ENCODE measurements at places on chromosomes 4 and X.

- no peak for DNase-seq
Measured at GRCh38 chr4:74084984-74085383, 14.0 kb downstream of the CXCL2 start.

DNA sequence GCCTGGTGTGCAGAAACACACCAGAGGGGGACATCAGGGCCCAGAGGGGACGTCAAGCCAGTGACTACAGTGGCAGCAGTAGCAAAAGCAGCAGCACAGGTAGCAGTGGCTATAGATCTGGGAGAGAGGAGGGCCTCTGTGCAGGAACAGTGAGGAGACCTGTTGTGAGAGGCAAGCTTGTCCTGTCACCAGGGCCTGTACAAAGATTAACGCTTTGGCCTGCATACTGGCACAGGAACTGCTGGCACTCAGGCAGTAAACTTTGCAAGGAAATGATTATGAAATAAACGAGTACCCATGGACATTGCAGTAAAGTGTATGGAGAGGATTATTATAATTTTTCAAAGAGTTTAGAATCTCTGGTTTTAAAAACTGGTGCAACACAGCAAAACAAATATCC lies 5.5 kb upstream of the PHF8 start:
- DNase-seq: no peak

- DNase-seq: no peak
Measured at GRCh38 chrX:11397680-11398079, 104.5 kb downstream of the AMELX start.

DNA sequence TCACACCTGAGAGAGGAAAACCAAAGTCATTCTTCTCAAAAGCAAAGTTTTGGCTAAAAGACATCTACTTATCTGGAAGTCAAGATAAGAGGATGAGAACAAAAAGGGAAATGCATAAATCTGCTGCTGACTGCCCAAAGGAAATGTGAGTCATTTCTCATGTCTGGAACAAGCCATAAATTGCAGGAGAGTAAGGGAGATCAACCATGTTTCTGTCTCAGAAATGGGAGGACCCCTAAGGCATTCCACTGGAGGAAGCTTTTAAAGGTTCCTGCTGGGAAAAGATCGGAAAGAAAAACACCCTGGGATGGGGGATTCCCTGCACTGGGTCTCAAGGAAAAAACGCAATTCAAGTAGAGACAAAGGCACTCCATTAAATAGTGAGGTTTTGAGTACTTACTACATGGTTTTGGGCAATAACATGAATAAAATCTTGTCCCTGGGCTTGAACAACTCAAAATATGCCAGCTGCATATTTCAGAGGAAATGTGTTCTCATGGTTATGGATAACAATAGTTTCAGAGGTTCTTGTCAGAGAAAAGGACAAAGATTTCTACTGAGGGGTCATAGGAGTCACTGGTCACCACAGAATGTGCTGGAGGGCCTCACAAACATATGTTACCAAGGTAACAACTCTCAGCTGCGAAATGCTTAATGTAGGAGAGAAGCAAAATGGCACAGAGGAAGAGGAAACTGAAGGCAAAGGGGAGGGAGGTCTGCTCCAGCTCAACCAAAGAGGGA lies 19.3 kb downstream of the GPR143 start:
- no peak for DNase-seq
